ENCODE measurements at places on chromosomes 12 and 14.

DNA sequence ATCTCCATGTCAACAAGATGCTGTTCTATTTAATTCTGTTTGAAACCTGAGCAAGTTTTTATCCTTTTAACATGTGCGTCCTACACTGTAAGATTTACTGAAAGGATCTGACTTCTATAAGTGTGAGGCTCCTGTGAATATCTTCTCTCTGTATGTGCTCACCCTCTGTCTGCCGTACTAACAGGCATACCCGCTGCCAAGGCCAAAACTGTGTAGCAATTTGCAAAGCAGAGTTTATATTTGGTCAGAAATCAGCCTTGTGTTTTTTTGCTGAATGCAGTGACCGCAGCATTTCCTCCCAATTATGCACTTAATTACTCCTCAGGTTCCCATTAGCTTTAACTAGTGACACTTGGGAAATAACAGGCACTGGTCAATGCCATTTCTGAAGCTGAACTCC is 12.3 kb downstream of the CHST11 start:
- DNase-seq = no peak

GRCh38 chr12:69583203-69583602 is 2.1 kb upstream of the CCT2 start:
- no peak for DNase-seq

DNA sequence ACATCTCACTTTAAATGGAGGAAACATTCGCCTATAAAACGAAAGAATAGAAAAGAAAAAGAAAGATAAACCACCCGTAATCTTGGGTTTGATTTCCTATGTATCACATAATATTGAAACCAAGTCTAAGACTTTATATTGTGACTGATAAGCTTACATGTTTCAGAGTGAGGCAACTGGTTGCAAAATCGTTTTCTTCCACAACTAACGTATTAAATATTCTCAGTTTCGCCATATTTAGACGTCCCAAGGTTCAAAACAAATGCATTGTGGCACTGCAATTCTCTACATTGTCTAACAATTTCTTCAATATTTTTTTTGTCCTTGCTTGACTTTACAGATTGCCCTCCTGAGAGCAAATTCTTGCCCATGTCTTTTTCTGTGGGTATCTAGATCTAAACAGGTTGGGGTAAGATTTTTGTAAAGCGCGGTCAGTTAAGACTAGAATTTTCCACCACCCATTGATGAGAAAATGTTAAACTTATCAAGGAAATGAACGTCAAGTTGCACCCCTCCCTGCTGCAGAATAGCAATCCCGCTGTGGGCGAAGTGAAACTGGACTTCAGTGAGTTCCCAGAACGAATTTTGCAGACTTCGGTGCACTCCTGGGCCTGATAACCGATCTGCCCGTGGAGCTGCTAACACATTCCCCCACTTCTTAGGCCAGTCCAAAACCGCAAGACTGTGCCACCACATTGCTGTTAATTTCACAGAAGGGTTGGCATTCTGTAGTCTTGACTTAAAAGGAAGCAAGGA is 2.7 kb downstream of the TBX3 start:
- no peak for DNase-seq

DNA sequence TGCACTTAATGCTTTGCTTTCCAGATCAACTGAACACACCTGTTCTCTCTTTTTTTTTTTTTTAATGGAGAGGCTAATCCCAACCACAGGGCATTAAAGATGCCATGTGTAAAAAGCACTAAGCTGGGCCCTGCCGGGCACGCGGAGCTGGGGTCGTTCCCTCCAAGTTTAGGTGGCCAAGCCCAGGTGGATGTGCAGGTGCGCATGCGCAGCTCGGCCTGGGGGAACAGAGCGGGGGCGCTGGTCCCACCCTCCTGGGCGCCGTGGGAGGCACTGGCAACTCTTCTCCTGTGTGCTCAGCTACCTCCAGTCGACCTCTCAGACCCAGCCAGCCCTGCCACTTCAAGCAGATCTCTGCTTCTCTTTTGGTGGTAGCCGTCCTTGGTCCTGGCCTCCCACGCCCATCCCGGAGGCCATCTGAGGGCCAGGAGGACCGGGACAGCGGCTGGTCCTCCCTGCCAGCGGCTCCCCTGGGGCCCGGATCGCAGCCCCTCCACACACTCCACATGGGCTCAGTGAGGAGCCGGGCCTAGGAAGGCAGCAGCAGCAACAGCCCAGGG is 679.3 kb downstream of the BCL11B start:
- peak; percentile 69 for DNase-seq

All from upper lobe of left lung (tissue), 6 donors.